ENCODE measurements at places on chromosomes 4 and X.

DNA sequence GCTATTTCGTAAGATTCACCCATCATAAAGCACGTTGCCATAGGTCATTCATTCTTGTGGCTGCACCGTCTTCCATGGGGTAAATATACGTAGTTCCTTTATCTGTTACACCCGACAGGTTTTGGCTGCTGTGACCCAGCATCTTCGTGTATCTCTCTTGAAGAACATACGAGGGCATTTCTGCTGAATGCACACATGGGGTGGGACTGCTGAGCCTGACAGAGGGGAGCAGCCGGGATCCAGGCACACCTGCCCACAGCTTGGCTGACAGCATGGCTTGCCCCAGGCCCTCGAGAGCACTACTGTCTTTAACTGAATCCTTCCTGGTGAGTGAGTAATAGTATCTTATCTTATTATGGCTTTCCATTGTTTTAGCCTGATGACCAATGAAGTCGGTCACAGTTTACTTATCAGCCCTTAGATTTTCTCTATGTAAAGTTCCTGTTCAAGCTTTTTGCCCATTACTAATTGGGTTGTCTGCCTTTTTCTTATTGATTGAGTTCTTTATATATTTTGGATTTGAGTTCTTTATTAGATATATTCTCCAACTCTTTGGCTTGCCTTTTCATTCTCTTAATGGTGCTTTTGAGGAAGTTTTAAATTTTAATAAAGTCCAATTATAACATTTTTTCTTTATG, 45.0 kb upstream of the MXD4 start:
- no peak for DNase-seq

DNA sequence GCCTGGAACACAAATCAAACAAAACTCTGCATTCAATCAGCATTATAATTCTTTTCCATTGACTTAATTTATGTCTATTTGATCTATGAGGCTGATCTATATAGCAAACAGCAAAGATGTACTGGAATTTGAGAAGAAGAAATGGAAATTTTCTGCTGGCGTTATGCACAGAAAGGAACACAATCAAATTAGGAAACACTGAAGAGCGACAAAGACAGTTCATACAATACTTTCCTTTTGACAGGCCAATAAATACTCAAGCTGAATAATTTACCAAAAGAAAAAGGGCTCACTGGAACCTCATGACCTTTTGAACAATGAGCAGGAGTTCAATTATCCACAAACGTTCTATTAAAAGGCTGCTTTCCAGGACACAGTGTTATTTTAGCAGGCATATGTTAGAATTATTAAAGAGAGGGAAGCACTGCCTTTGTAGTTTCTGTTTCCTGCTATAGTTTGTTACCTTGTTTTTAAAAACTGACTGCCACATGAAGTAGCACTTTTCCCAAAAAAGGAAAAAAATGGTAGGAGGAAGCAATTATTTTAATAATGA, 8.1 kb downstream of the PDHA2 start:
- DNase-seq: no peak

GRCh38 chr4:37682701-37683401, 3.3 kb downstream of the RELL1 start:
- DNase-seq: no peak

DNA sequence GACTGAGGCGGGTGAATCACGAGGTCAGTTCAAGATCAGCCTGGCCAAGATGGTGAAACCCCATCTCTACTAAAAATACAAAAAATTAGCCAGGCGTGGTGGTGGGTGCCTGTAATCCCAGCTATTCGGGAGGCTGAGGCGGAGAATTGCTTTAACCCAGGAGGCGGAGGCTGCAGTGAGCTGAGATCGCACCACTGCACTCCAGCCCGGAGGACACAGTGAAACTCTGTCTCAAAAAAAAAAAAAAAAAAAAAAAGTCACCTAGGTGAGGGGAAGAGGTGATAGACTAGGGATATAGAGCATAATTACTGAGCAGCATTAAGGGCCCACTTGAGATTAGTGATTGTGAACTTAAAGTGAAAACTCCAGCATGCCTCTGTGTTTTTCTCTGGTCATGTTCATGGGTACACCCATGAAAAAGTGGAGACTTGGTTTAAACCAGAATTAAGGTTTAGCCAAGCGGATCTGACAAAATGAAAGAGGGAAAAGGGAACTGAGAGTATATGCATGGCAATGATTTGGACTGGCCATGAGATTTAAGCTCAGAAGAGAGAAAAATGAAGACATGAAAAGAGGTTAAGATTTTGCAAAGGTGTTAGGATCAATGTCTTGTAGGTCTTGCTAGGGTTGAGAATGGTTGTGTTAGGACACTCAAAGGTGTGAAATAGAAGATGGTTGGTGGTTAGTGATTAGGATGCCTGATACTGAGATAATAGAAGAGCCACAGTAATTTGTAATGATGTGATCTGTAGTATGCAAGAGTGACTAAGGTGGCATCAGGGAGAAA, 105.0 kb downstream of the RAB28 start:
- DNase-seq: peak; percentile 0

DNA sequence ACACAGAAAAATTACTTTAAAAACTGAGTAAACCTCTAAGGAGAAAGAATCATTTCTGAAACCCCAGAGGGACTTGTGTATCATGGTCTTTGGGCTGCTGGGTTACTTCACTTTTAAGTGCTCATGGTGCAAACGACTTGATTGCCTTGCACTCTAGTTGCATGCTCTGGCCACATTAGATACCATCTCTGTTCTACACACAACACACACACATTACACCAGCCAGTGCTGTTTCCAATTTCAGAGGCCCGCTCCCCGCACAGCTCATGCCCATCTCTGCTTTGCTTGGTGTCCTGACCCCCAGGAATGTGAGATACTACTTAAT, 2.1 kb downstream of the PPP3CA start:
- DNase-seq: no peak

DNA sequence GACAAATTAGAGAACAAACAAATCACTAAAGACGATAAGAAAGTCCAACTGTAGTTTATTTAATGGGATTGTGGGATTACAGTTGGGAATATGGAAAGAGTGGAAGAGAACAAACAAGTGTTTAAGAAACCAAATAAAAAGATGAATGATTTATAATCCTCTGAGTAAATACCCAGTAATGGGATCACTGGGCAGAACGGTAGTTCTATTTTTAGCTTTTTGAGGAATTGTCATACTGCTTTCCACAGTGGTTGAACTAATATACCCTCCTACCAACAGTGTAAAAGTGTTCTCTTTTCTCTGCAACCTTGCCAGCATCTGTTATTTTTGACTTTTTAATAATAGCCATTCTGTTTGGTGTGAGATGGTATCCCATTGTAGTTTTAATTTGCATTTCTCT, 15.0 kb downstream of the C4orf51 start:
- no peak for DNase-seq

DNA sequence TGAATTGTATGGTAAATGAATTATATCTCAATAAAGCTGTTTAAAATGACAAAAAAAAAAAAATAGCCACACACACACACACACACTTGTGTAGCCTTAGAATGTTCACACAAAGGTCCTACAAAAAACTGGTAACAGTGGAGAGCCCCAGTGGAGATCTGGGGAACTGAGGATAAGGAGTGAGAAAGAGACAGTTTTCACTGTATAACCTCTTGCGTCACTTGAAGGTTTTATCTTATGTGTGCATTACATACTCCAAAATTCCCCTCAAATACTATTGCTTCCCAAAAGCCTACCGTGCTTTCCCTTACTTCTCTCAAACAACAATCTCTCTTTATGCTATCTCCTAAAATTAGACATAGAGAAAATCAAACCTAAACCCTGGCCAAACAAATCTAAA, 67.8 kb downstream of the SMC1A start:
- no peak for DNase-seq

DNA sequence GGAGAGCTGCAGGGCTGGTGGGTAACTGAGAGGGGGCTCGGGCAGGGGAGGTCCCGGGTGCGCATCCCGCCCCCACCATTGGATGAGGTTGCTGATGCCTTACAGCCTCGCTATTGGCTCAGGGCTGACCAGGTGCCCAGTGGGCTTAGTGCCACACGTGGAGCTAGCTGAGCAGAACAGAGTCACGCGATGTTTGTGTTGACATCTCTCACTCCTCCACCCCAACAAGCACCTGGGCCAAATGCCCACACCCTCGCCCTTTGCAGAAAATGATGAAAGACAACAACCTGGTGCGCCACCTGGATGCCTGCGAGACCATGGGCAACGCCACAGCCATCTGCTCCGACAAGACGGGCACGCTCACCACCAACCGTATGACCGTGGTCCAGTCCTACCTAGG, 31.8 kb downstream of the ATP2B3 start:
- DNase-seq: no peak

DNA sequence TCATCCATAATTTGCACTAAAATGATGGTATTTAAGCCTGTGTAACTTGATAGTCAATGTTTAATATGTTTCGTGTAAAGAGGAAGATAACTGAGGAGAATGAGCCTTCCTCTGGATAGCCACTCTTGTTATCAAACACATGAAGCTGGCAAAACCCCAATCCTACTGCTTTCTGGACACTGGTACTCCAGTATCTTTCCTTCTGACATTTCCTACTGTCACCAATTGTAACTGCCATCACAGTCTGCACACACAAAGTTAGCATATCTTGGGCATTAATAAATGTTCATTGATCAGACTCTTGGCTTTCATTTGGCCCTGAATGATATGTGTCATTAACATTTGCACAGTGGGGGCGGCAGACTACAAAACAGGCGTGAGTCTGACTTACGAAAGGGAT, 419.1 kb downstream of the TMA16 start:
- no peak for DNase-seq

DNA sequence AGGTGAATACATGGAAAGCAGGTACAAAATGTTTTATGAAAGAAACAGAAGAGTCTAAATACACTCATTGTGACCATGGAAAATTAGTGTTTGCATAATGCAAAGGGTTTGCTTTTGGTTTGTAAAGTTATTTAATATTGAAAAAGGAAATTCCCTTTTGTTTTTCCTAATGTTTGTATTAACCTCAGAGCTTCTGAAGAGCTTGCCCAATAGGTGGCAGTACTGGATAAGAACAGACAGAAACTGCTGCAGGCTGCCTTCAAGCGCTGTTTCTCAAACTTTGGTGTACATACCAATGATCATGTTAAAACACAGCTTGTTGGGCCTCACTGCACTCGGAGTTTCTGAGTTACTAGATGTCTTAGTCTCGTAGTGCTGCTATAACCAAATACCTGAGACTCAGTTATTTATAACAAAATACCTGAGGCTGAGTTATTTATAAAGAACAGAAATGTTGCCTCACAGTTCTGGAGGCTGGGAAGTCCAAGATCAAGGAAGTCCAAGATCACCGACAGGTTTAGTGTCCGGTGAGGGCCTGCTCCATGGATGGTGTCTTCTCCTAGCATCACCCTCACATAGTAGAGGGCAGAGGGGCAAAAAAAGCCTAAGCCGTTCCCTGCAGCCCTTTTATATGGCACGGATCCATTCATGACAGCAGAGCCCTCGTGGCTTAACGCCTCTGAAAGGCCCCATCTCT, 54.2 kb downstream of the SUPT20HL2 start:
- DNase-seq: no peak

- DNase-seq: no peak
Observed at GRCh38 chr4:129328162-129328561, 232.2 kb downstream of the C4orf33 start.

DNA sequence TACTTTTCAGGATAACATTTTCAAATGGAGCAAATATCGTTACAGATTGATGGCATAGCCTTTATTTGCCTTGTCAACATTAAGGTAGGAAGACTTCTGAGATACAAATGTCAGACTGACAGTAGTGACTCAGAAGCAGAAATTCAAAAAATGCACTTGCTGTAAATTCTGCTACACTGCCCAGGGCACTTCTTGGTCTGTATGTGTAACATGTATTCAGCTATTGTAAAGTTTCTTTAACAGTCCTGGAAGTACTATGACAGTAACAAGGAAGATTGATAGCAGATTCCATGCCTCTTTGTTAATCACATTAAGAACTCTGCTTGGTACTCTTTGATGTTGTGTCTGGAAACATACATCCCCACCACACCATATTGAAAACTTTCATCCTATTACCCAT, 69.6 kb upstream of the PCDH18 start:
- no peak for DNase-seq

DNA sequence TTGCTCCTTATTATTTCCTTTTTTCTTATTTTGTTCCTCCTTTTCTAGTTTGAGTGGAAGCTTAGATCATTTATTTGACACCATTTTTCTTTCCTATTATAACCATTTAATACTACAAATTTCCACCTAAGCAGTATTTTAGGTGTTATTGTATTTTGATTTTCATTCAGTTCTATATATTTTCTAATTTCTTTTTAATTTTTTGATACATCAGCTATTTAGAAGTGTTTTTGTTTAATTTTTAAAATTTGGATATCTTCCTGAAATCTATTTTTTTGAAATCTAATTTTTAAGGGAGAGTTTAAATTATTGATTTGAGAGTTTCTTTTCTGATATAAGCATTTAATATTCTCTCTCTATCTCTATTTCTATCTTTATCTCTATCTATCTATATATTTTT, 108.1 kb downstream of the LARP1B start:
- DNase-seq: no peak

DNA sequence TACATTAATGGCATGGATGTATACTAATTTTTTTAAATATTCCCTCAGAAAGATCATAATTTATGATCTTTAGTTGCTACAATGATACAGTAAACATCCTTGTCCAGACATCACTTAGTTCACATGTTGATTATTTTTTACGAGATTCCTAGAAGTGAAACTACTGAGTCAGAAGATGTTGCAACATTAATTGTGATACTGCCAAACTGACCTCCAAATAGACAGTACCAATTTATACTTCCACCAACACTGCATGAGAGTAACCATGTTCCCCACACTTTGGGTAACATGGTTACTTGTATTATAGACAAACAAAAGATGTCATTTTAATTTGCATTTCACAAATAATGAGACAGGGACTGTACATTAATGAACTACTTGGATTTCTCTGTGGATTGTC, 19.6 kb downstream of the RCHY1 start:
- DNase-seq: no peak

DNA sequence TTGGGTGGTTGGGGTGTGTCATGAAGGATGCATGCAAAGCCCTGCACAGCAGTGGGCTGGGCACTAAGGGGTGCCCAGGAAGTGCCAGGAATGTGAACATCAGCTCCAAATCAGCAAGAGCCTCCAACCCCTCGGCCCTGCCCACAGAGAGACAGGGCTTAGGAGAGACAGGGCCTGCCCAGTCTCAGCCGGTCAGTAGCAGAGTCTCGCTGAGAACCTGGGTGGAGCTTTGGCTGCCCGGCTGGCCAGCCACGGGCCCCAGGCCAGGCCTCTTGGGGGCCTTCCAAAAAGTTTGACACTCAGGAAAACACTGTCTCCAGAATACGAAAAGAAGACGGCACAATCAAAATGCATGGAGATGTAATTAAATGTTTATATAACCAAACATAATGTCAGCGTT, 4.3 kb upstream of the MXD4 start:
- DNase-seq: no peak

- DNase-seq: no peak
Observed at GRCh38 chr4:118589471-118590055, 95.6 kb upstream of the METTL14 start.

DNA sequence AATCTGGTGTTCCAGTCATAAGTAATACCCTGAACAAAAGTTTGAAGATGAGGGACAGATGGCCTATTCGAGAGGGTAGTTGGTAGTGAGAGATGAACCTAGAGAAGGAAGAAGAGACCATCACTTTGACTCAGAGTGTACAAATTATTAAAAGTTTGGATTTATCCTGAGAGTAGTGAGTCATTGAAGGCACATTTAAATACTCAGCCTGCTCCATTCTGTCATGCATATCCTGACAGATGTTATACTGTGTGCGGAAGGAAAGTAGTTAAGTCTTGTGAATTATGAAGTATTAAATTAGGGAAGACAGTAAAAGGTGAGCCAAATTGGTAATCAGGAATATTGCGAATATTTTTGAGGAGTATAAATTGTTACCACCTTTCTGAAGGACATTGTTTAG, 93.1 kb downstream of the KLHL34 start:
- DNase-seq: no peak

GRCh38 chr4:173212379-173212778, 43.8 kb downstream of the GALNT7 start:
- DNase-seq: no peak
